ENCODE measurements at places on chromosomes 4 and X. TPM values are rescaled to one million over a fixed set of nuclear protein-coding genes. Genes with fewer than 3 reads are reported as not detected.

GRCh38 chrX:152896450-152896849 is 1.4 kb upstream of the ZNF185 start:
- no peaks in the 10 kb centered on the region for H3K27me3 ChIP-seq
- no peaks in the 10 kb centered on the region for H3K36me3 ChIP-seq
- DNase-seq: peak; percentile 51
- no peak overlapping the region for H3K4me3 ChIP-seq
- no peak overlapping the region for H3K27ac ChIP-seq
- H3K4me1 ChIP-seq: 0 out of 2 replicates have a peak, but pooled peaks cover 8% of the 10 kb centered on the region

DNA sequence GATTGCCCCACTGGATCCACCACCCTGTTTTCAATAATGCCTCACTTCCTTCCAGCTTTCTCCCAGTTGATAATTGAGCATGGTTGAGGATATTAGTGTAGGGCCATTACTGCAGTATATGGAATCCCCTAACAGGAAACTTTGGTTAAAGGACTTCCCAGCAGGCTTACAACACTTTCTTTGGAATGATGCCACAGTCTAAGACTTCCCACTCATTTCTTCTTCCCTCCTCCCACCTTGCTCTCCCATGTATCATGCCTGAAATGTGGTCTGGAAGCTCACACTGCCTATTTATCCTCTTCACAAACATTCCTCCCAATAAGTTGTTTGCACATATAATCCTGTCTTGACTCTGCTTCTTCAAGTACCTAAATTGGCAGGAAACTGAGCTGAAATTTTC is 863.3 kb downstream of the CENPC start:
- DNase-seq: no peak
- H3K4me3 ChIP-seq: no peak overlapping the region
- no peaks in the 10 kb centered on the region for H3K4me1 ChIP-seq
- no peaks in the 10 kb centered on the region for H3K36me3 ChIP-seq
- H3K27me3 ChIP-seq: no peaks in the 10 kb centered on the region

GRCh38 chrX:43880425-43880824 is 1.8 kb downstream of the MAOB start:
- H3K36me3 ChIP-seq: no peaks in the 10 kb centered on the region
- no peaks in the 10 kb centered on the region for H3K27me3 ChIP-seq
- H3K4me1 ChIP-seq: no peaks in the 10 kb centered on the region
- no peak overlapping the region for H3K4me3 ChIP-seq

- H3K36me3 ChIP-seq: no peaks in the 10 kb centered on the region
- H3K4me3 ChIP-seq: no peak overlapping the region
- H3K27ac ChIP-seq: no peak overlapping the region
- DNase-seq: peak; percentile 74
Measured at GRCh38 chr4:154314248-154314647, 177.4 kb downstream of the DCHS2 start.

GRCh38 chr4:148822572-148823418 is 380.6 kb upstream of the NR3C2 start:
- no peak overlapping the region for H3K27ac ChIP-seq
- H3K4me1 ChIP-seq: no peaks in the 10 kb centered on the region
- no peak overlapping the region for H3K4me3 ChIP-seq
- H3K27me3 ChIP-seq: no peaks in the 10 kb centered on the region
- DNase-seq: no peak
- no peaks in the 10 kb centered on the region for H3K36me3 ChIP-seq

GRCh38 chr4:136121426-136121825 is 1410.9 kb downstream of the PCDH18 start:
- no peaks in the 10 kb centered on the region for H3K36me3 ChIP-seq
- no peaks in the 10 kb centered on the region for H3K27me3 ChIP-seq

DNA sequence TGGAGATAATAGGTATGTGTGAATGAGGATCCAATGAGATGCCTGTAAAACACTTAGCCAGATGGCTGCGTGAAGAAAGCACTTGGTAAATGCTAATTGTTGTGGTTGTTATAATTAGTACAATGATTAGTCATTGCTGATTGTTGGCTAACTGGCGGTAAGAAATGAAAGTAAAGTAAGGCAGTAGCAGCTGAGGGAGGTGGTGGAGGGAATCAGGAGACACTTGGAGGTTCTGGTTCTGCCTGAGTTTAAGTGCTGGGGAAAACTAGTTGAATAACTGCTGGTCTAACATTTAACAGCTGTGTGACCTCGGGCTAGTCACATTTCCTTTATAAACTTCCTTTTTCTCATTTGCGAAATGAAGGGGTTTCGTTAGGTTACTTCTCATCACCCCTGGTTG is 30.9 kb downstream of the CD38 start:
- no peaks in the 10 kb centered on the region for H3K36me3 ChIP-seq
- peaks cover 37% of the 10 kb centered on the region for H3K27me3 ChIP-seq
- no peak overlapping the region for H3K4me3 ChIP-seq
- H3K4me1 ChIP-seq: no peaks in the 10 kb centered on the region

GRCh38 chr4:78323439-78323838 is 228.1 kb upstream of the ANXA3 start:
- peaks cover 19% of the 10 kb centered on the region for H3K4me1 ChIP-seq
- DNase-seq: no peak
- H3K36me3 ChIP-seq: no peaks in the 10 kb centered on the region
- H3K27me3 ChIP-seq: no peaks in the 10 kb centered on the region
- no peak overlapping the region for H3K4me3 ChIP-seq

- H3K36me3 ChIP-seq: no peaks in the 10 kb centered on the region
- H3K4me1 ChIP-seq: no peaks in the 10 kb centered on the region
- no peak overlapping the region for H3K27ac ChIP-seq
- H3K4me3 ChIP-seq: no peak overlapping the region
- no peaks in the 10 kb centered on the region for H3K27me3 ChIP-seq
Measured at GRCh38 chr4:105556206-105556605, 3.8 kb downstream of the ARHGEF38 start.

- H3K27me3 ChIP-seq: no peaks in the 10 kb centered on the region
- peak; percentile 51 for DNase-seq
- H3K4me1 ChIP-seq: peaks cover 13% of the 10 kb centered on the region
- no peaks in the 10 kb centered on the region for H3K36me3 ChIP-seq
- no peak overlapping the region for H3K27ac ChIP-seq
- H3K4me3 ChIP-seq: no peak overlapping the region
Measured at GRCh38 chrX:37986893-37987292, 19.5 kb upstream of the SYTL5 start.

DNA sequence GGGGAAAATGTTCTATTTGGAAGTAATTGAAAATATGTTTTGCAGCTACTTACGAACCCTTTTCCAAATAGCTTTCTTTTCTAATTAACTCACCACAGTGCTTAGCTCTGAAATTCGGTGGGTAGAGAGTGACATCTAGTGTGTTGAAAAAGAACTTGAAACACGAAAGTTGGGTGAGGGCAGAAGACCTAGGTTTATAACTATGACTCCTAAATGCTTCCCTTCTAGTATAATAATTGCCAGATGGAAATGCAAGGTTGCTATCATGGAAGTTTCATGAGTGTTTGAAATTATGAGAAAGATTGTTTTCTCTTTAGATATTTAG is 77.3 kb upstream of the NOCT start:
- peak; percentile 63 for DNase-seq
- no peak overlapping the region for H3K4me3 ChIP-seq
- no peaks in the 10 kb centered on the region for H3K27me3 ChIP-seq
- H3K4me1 ChIP-seq: no peaks in the 10 kb centered on the region

- H3K4me3 ChIP-seq: no peak overlapping the region
Measured at GRCh38 chr4:3406431-3406830, 35.3 kb upstream of the HGFAC start.

DNA sequence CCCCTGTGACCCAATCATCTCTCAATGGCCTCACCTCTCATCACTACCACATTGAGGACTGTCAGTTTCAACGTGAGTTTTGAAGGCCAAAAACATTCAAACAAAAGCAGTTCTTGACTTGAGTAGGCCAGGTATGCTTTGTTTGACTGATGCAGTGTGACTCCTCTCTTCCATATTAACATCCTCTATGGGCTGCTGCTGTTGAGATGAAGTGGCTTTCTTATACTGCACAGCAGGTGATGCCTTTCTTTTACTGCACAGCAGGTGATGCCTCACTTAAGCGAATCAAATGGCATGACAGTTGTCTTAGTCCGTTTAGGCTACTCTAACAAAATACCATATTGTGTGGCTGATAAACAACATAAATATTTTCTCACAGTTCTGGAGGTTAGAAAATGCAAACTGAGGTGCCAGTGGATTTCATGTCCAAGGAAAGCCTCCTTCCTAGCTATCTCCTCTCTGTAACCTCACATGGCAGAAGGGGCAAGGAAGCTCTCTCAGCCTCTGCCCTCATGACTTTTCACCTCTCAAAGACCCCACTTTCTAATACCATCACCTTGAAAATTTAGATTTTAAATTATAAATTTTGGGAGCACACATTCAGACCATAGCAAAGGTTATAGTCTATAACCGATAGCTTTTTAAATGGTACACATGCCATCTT is 2267.9 kb upstream of the AGA start:
- no peak overlapping the region for H3K27ac ChIP-seq
- DNase-seq: no peak
- H3K36me3 ChIP-seq: no peaks in the 10 kb centered on the region

DNA sequence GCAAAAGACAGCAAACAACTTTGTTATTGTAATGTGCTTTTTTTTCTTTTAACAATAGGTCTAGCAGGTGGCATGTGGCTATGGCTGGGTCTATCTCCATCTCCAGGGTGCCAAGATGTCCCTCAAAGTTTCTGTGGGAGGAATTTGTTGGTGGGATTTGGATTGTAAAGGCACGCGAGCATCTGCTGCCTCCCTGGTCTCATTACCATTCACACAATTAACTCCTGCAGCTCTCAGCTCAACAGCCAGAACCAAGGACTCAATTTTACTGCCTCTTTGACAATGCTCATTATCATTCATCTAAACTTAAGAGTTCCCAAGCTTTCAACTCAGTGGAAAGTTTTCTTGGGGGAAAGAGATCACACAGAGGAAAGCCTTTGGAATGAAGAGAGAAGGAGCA is 10.9 kb upstream of the PCDH18 start:
- no peaks in the 10 kb centered on the region for H3K36me3 ChIP-seq
- H3K4me1 ChIP-seq: peaks cover 54% of the 10 kb centered on the region
- peak overlapping the region; percentile 68 for H3K4me3 ChIP-seq
- H3K27me3 ChIP-seq: no peaks in the 10 kb centered on the region

- H3K4me3 ChIP-seq: no peak overlapping the region
- no peaks in the 10 kb centered on the region for H3K36me3 ChIP-seq
- H3K4me1 ChIP-seq: peaks cover 19% of the 10 kb centered on the region
- no peaks in the 10 kb centered on the region for H3K27me3 ChIP-seq
- no peak for DNase-seq
- no peak overlapping the region for H3K27ac ChIP-seq
Measured at GRCh38 chr4:113695328-113696169, 66.0 kb downstream of the CAMK2D start.

DNA sequence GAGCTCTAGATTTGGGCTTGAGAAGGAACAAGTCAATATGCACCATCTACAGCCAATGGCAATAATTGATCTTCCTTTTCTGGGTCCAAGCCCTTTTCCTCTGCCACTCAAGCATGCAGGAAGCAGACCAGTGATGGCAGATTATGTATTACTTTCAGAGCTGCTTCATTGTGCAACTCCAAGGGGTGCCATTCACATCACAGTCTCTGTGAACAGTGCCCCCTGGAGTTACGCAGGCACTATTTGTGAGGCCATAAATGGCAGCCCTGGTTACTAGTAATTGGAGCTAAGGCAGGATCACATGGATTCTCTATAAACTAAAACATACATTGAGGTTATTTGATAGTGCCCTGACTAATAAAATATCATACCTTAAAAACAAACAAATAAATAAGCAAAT is 313.4 kb upstream of the SLC7A11 start:
- no peaks in the 10 kb centered on the region for H3K27me3 ChIP-seq
- peak; percentile 35 for DNase-seq
- H3K4me1 ChIP-seq: no peaks in the 10 kb centered on the region
- H3K4me3 ChIP-seq: no peak overlapping the region
- H3K27ac ChIP-seq: no peak overlapping the region

DNA sequence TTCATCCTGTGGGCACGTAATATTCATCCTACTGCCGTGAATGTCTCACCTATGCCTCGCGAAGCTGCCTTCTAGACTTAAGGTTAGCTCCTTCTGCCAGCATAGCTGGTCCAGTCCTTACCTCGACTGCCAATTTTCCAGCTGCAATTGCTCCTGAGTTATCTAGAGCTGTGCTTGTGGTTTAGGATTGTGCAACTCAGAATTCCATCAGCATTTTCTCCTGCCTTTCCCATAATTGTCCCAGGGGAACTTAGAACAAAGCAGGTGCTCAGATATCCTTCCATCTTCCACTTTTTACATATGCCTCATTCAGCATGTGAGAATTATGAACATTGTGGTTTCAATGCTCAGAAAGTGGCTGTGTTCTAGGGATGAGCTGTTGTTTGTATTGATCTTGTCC is 131.4 kb upstream of the ADGRL3 start:
- no peak overlapping the region for H3K27ac ChIP-seq
- H3K36me3 ChIP-seq: no peaks in the 10 kb centered on the region
- H3K4me1 ChIP-seq: no peaks in the 10 kb centered on the region
- H3K4me3 ChIP-seq: no peak overlapping the region

- H3K36me3 ChIP-seq: no peaks in the 10 kb centered on the region
- DNase-seq: no peak
- H3K27ac ChIP-seq: no peak overlapping the region
- H3K4me1 ChIP-seq: no peaks in the 10 kb centered on the region
- no peak overlapping the region for H3K4me3 ChIP-seq
Measured at GRCh38 chr4:117164338-117164737, 79.0 kb upstream of the TRAM1L1 start.

- H3K27ac ChIP-seq: no peak overlapping the region
- DNase-seq: peak; percentile 7
- no peak overlapping the region for H3K4me3 ChIP-seq
- H3K4me1 ChIP-seq: peaks cover 37% of the 10 kb centered on the region
- no peaks in the 10 kb centered on the region for H3K36me3 ChIP-seq
Measured at GRCh38 chr4:158540125-158540907, 18.6 kb downstream of the RXFP1 start.

GRCh38 chrX:121832446-121832845 is 785.0 kb downstream of the GLUD2 start:
- no peak overlapping the region for H3K4me3 ChIP-seq
- peak; percentile 28 for DNase-seq
- no peaks in the 10 kb centered on the region for H3K36me3 ChIP-seq
- H3K4me1 ChIP-seq: peaks cover 12% of the 10 kb centered on the region
- H3K27ac ChIP-seq: no peak overlapping the region
- no peaks in the 10 kb centered on the region for H3K27me3 ChIP-seq

- peaks cover 29% of the 10 kb centered on the region for H3K36me3 ChIP-seq
- DNase-seq: no peak
- no peak overlapping the region for H3K4me3 ChIP-seq
- no peak overlapping the region for H3K27ac ChIP-seq
Measured at GRCh38 chr4:2911868-2912267, 51.3 kb downstream of the NOP14 start.

The SLC25A14 gene
- total RNA-seq: 13.2 TPM

The ZNF732 gene
- total RNA-seq: 0.11 TPM

The EIF4E gene
- 135 TPM for total RNA-seq

The KDR gene
- not detected for total RNA-seq

The SPINK2 gene
- not detected for total RNA-seq

The EGF gene
- total RNA-seq: 0.13 TPM

The PRDM5 gene
- 18.7 TPM for total RNA-seq

The P2RY8 gene
- not detected for total RNA-seq

The FRG2 gene
- not detected for total RNA-seq

The INPP4B gene
- total RNA-seq: 39.2 TPM

The STEEP1 gene
- total RNA-seq: 33.1 TPM

The ZC4H2 gene
- total RNA-seq: 3.2 TPM

The LIMCH1 gene
- total RNA-seq: 17.4 TPM

The TEX13C gene
- not detected for total RNA-seq

Measured in GM23248 (cell line).